ENCODE measurements at places on chromosomes 1 and 21.

DNA sequence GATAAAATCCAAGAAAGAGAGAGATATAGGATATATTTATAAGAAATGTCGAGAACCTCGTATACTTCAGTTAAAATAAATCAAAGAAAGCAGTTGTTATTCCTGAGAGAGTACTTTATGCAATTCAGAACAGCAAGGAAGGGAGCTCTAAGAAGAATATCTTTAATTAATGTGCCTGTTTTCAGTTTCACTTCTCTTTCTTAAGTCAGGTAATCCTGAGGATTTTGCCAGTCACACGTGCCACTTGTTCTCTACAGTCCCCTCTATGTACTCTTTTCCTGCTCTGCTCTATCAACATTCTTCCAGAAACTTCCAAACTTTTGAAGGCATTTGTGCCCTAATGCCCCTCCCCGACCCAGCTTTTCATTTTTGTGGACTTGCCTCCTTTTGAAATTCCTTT lies 211.9 kb downstream of the AKT3 start:
- peak; percentile 2 for DNase-seq

DNA sequence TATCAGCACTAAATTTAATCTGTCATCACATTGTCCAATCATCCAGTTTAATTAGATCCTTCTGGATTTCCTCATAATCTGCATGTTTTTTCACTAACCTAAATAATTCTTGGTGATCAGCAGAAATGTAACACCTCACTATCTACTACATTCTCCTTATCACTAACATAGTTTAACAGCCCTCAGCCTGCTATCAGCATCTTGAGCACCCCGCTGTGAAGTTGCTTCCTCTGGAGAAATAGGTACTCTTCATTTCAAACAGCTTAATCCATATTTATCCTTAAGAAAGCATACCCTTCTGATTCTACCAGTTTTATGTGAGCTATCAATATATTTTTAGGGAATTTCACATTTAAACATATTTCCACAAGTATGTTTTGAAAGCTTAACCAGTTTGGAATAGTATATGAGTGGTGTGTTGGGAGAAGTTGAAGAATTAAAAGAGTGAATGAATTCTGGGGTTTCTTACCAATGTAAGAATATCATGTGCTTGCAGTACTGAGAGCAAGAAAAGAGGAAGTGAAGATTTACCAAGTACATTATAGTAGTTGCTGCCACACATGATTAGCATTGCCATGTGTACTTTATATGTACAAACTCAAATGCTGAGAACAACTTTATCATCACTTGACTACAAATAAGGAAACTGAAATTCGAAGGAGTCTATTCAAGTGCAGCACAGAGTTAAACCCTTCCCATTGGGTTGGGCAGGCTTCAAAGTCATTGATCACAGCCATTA lies 771.1 kb upstream of the ADGRL4 start:
- peak; percentile 21 for DNase-seq

GRCh38 chr1:234769284-234769985 lies 159.5 kb upstream of the IRF2BP2 start:
- DNase-seq, result no peak

DNA sequence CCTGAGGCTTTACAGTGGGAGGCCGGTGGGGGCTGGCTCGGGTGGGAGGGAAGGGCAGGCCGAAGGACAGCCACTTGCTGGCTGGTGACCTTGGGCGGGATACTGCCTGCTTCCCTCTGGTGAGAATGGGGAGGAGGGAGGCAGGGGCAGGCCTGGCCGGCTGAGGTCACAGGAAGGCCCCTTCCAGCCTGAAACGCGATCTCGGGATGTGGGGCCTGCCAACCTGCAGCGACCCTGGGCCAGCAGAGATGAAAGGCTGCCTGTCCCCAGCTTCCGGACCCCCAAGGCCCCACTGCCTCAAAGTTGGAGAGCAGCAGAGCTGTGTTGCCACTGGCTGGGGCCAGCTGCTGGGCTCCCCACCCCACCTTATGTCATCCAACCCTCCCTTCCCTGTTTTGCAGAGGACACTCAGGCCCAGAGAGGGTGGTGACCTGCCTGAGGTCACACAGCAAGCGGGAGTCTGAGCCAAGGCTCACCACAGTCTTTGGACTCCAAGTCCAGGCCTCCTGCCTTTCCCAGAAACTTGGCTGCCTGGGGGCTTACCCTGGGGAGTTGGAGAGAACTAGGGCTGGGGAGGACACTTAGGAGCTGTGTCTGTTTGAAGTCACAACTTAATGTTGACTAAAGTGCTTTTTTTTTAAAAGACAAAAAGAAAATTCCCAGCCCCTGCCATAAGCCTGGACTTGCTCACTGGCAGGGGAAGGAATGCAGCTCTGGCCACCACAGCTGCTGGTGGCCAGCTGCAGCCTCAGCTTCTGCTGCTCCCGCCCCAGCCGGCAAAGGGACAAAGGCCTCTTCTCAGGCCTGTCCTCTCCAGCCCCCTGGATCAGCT lies 14.8 kb upstream of the WASF2 start:
- no peak for DNase-seq

- DNase-seq, result no peak
These were observed 55.3 kb downstream of the PTPN14 start for GRCh38 chr1:214496126-214496525.

Measured in GM13977 (cell line).